ENCODE measurements at places on chromosomes 4 and X.

DNA sequence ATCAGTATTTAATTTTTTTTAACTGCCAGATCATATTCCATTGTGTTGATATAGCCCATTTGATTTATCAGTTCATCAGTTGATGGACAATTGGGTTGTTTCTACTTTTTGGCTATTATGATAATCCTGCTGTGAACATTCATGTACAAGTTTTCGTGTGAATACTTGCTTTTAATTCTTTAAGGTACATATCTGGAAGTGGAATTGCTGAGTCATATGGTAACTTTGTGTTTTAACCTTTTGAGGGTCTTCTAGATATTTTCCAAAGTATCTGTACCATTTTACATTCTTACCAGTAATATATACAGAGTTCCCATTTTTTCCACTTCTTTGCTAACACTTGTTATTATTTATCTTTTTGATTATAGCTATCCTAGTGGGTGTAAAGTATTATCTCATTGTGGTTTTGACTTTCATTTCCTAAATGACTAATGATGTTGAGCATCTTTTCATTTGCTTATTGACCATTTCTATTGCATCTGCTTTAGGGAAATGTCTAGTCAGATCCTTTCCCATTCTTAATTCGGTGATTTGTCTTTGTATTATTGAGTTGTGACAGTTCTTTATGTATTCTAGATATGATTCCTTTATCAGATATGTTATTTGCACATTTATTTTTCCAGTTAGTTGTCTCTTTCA, 75.2 kb upstream of the NUDT6 start:
- no peak for DNase-seq

DNA sequence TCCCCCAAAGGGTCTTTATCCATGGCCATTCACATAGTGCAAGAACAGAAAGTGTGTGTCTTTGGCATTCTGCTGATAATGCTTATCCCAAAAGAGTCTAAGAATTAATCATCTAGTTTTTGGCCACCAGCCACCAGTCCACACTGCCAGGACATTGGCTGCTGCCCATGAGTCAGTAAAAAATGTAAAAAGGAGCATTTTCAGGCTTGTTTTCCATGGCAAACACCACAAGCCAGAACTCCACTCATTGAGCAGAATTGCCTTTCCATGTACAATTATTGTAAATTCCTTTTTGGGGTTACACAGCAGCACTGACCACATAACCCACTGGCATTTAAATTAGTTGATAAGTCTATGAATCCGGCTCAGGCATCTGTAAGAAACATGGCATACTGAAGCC, 89.2 kb upstream of the PRDX4 start:
- DNase-seq, result no peak

GRCh38 chr4:106369456-106370060, 980 bp upstream of the GIMD1 start:
- no peak for DNase-seq

DNA sequence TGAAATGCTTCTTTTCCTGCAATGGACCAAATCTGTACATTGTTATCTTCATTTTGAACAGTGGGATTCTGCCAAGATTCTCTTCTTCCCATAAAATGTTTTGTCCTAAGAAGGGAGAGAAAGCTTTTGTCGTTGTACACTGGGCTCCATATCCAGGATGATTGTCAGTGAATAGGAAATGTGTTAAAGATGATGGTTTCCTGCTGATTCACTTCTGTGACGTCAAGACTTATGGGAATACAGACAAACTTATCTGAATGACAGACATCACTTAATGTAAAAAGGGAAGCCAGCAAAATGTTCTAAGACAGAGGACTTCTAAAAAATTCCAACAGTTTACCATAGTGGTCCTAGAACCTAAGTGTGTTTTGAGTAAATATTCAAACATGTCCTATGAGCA, 53.7 kb upstream of the HPF1 start:
- DNase-seq, result no peak

DNA sequence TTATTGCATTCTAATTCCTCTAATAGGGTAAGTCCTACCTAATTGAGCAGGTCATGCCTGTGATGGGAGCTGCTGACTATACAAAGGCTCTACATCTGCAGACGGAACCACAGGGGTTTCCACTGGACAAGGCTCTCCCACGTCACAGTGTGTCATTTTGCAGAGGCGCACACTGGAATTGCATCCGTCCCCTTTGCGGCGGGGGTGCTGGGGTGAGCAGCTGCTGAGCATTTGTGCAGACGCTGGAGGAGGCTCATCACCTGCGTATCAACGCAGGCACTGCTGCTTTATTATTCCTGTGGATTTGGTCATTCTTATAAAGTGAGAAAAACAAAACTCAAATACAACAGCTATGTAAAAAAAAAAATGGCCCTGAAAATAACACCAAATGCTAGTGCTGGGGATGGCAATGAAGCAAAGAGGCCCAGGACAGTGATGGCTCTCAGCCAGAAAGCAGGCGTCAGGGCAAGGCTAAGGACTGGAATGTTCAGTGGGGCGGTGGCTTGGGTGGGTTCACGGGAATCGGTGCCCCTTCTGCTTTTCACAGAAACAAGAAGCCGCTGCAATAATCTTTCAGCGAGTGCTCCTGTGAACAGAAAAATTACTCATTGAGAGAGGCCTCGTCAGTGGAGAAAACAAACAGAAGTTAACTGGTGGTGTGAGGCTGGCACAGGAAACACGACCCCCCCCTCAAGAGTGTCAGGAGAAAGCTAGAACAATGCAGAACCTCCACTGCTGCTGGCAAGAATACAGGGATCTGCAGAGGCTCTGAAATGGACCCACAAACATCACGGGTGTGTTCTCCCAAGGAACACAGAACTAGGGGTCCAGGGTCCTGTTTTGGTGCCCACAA, 67.8 kb downstream of the GATB start:
- DNase-seq, result no peak

Data from activated CD8-positive, alpha-beta memory T cell treated with anti-CD3 and anti-CD28 coated beads for 1 hour (primary cell).